ENCODE measurements at places on chromosomes 2 and 18. TPM values are rescaled to one million over a fixed set of nuclear protein-coding genes. Genes with fewer than 3 reads are reported as not detected.

- no peak for DNase-seq
Measured at GRCh38 chr18:62332431-62332830, 7.3 kb downstream of the TNFRSF11A start.

GRCh38 chr2:23385351-23385747 lies 370 bp downstream of the KLHL29 start:
- no peak for DNase-seq

GRCh38 chr2:205386109-205386508 lies 296.2 kb upstream of the NRP2 start:
- DNase-seq: no peak

DNA sequence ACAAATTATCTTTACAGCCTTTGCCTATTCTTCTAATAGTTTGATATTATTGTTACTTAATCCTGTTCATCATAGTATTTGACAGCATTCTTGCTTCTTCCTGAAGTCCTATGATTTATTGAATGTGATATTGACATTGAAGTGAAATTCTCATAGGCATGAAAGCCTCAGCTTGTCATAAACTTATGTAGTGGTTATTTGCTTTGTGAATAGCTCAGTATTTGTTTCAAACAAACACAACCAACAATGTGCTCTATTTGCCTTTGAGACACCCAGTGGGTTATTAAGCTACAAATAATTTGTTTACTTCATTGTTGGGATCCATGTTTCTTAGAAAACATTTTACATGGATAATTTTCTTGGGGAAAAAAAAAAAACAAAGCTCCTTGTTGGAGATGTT lies 57.2 kb downstream of the TTC39C start:
- DNase-seq: no peak

DNA sequence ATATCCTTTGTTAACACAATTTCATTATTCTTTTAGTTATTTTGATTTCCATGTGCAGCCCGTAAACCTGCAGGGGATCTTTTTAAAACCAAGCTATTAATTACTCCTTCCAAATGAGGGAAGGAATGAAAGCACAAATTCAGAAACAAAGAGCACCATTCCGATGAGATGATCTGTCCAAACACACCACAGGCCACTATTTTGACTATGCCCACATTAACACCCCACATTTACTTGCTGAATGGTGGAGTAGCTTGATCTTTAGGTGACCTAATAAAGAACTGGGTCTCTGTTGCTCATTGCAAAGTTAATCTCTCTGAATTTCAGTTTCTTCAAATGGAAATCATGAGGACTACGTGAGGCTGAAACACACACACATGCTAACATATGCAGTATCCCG lies 218.0 kb downstream of the IRS1 start:
- no peak for DNase-seq

The PSTPIP2 gene
- total RNA-seq: 5.9 TPM

The RGPD3 gene
- 0.50 TPM for total RNA-seq

The BOLL gene
- not detected for total RNA-seq

The NCKAP5 gene
- 0.79 TPM for total RNA-seq

All from omental fat pad (tissue), 4 donors.